ENCODE measurements at places on chromosomes 5 and 9.

DNA sequence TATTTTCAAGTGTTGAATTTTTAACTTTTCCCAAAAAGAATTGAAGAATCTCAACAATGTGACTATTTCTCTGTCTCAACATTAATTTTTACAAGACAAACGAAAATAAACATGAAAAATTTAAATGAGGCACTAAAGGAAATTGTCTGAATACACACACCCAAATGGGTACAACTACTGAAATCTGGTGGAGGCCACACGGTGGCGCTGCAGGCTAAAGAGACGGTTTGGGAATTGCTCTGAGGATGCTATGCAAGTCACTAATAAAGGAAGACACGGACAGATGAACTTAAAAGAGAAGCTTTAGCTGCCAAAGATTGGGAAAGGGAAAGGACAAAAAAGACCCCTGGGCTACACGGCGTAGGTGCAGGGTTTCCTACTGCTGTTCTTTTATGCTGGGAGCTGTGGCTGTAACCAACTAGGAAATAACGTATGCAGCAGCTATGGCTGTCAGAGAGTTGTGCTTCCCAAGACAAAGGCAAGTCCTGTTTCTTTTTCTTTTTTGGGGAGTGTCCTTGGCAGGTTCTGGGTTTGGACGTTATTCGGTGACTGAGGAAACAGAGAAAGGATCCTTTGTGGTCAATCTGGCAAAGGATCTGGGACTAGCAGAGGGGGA is at the start of gene PCDHB10:
TSS of gene PCDHB10 (plus strand) at position 244 of the 616 bp plus-strand sequence. CDS start at position 444, 200 bp downstream.
- peaks cover 20% of the 10 kb centered on the region for H3K36me3 ChIP-seq
- DNase-seq, result no peak
- peaks cover 70% of the 10 kb centered on the region for H3K27me3 ChIP-seq
- no peaks in the 10 kb centered on the region for H3K4me1 ChIP-seq

DNA sequence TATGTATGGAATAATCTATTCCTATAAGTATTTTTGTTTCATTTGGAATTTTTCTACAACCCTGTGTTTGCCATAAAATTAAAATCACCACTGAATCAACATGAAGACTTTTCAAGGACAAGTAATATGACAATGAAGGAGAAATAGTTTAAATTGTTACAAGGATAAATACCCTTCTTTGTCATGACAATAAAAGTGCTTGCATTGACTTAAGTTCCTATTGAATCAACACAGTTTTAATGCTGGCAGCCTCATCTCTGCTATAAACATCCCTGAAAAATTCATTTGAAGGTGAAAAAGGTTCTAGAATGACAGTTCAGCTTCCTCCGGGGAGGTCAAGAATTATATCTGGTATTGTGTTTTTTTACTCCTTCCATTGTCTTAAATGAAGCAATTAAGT is 1105.1 kb upstream of the CDH9 start:
- no peak overlapping the region for H3K27ac ChIP-seq
- H3K4me3 ChIP-seq, result no peak overlapping the region
- H3K36me3 ChIP-seq, result no peaks in the 10 kb centered on the region
- H3K27me3 ChIP-seq, result no peaks in the 10 kb centered on the region
- no peaks in the 10 kb centered on the region for H3K4me1 ChIP-seq

DNA sequence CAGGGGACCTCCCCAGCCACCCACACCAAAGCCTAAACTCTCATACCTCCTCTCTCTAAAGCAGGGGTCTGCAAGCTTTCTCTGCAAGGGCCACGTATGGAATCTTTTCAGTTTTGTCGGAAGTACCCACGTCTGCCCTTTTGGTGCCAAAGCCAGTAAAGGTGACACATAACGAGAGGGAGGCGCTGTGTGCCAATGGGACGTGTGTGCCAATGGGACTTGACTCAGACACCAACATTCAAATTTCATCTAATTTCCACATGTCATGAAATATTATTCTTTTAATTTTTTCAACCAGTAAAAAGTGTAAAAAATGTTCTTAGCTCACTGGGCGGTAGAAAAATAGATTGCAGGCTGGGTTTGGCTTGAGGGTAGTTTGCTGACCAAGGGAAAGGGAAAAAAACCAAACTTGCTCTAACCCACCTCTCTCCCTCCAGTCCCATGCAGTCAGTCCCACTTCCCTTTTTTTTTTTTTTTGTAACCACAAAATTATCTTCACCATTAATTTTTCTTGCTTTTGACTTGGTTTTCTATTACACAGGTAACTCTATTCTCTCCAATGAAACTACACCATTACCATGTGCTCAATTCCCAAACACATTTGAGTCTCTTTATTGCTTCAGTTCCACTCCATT is 25.5 kb downstream of the OR2V1 start:
- H3K4me3 ChIP-seq, result no peak overlapping the region
- peaks cover 10% of the 10 kb centered on the region for H3K4me1 ChIP-seq
- DNase-seq, result no peak
- no peaks in the 10 kb centered on the region for H3K36me3 ChIP-seq
- H3K27ac ChIP-seq, result no peak overlapping the region

DNA sequence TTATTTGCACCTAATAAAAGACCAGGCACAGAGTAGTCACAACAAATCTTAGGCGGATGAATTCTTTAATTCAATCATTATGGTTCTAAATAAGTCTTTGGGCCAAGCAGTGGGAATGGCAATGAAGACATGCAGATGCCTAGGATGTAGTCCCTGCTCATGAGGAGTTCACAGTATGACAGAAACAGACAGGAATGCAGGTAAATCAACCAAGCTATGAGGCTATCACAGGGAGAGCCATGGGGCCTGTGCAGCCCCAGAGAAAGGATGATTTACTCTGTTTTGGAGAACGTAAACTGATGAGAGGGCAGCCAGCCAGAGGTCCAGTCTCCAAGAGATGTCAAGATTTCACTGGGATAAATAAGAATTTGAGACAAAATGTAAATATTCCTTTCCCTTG is 129.4 kb downstream of the TRIM32 start:
- H3K4me3 ChIP-seq, result no peak overlapping the region
- H3K36me3 ChIP-seq, result no peaks in the 10 kb centered on the region
- peak overlapping the region; percentile 50 for H3K27ac ChIP-seq
- peaks cover 11% of the 10 kb centered on the region for H3K27me3 ChIP-seq

DNA sequence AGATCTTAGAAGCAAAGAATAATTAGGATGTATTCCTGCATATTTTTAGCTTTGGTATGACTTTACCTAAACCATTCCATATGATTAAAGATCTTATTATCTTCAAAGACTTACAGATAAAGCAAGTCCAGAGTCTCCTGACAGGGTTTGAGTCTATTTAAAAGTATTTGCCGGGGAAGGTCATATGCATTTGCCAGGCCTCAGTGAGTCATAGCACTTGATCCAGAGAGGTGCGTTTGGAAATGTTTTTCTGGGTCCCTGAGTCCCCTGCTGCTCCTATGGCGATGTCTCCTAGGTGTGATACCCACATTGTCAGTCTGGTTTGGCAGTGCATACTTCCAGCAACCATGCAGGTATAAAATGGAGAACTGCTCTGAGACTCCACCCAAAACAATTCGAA is 217.0 kb downstream of the FBXL7 start:
- no peaks in the 10 kb centered on the region for H3K36me3 ChIP-seq
- no peaks in the 10 kb centered on the region for H3K4me1 ChIP-seq
- H3K4me3 ChIP-seq, result no peak overlapping the region
- H3K27me3 ChIP-seq, result no peaks in the 10 kb centered on the region

GRCh38 chr5:115983519-115983918 is 21.2 kb downstream of the LVRN start:
- H3K36me3 ChIP-seq, result no peaks in the 10 kb centered on the region
- H3K27me3 ChIP-seq, result peaks cover 17% of the 10 kb centered on the region
- no peak overlapping the region for H3K4me3 ChIP-seq
- peaks cover 1% of the 10 kb centered on the region for H3K4me1 ChIP-seq
- DNase-seq, result no peak

DNA sequence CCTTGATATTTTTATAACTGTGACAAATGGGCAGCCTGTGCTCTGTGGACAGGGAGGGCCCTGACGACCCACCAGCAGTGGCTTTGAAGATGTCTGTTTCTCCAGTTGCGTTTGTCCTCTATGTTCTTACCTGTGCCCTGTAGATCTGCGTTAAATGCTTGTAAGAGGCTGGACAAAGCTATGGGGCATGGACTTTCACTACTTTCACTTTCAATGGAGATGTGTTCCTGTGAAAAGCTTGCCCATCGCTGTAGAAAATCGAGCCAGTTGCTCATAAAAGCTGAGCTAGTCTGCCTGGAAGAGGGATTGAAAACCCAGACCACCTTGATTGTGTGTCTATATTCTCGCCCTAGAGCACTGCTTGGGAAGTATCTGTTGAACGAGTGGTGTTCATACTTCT is 74.1 kb downstream of the PSAT1 start:
- no peak overlapping the region for H3K27ac ChIP-seq
- no peaks in the 10 kb centered on the region for H3K4me1 ChIP-seq
- peaks cover 20% of the 10 kb centered on the region for H3K27me3 ChIP-seq
- no peaks in the 10 kb centered on the region for H3K36me3 ChIP-seq
- no peak overlapping the region for H3K4me3 ChIP-seq
- no peak for DNase-seq

- H3K27me3 ChIP-seq, result no peaks in the 10 kb centered on the region
- no peak for DNase-seq
- H3K36me3 ChIP-seq, result peaks cover 74% of the 10 kb centered on the region
- no peak overlapping the region for H3K27ac ChIP-seq
Observed at GRCh38 chr9:21906881-21907280, 87.3 kb downstream of the CDKN2A start.

- no peak overlapping the region for H3K27ac ChIP-seq
- H3K4me3 ChIP-seq, result no peak overlapping the region
Observed at GRCh38 chr5:151810897-151811296, 39.1 kb downstream of the G3BP1 start.
